Airway epithelial cell (primary cell): ENCODE measurements at places on chromosomes 4 and X. TPM values are rescaled to one million over a fixed set of nuclear protein-coding genes. Genes with fewer than 3 reads are reported as not detected.

Gene CFAP47
- not detected in 2 replicates for total RNA-seq

Gene TBC1D8B
- 4.7 and 4.8 TPM in 2 replicates for total RNA-seq

Gene TACR3
- not detected in 2 replicates for total RNA-seq

Gene FAM9C
- total RNA-seq = not detected in 2 replicates

Gene ZCCHC18
- not detected in 2 replicates for total RNA-seq

Gene IL2
- not detected in 2 replicates for total RNA-seq

Gene GC
- not detected in 2 replicates for total RNA-seq

Gene HSFX4
- total RNA-seq = not detected in 2 replicates

Gene CWH43
- 9.9 and 10.6 TPM in 2 replicates for total RNA-seq

Gene FGFR3
- 120 TPM in 2 replicates for total RNA-seq

Gene ENOPH1
- total RNA-seq = 46.1 and 51.8 TPM in 2 replicates

Gene PF4V1
- not detected in 2 replicates for total RNA-seq

Gene ERCC6L
- total RNA-seq = 5.8 and 6.9 TPM in 2 replicates

Gene ZNF718
- 3.5 and 4.8 TPM in 2 replicates for total RNA-seq

Gene UGT8
- total RNA-seq = 1.2 and 2.2 TPM in 2 replicates
